T follicular helper cell (primary cell): ENCODE measurements at places on chromosomes 7 and 10.

GRCh38 chr10:126262233-126262838 lies 125.9 kb downstream of the ADAM12 start:
- no peak for DNase-seq

DNA sequence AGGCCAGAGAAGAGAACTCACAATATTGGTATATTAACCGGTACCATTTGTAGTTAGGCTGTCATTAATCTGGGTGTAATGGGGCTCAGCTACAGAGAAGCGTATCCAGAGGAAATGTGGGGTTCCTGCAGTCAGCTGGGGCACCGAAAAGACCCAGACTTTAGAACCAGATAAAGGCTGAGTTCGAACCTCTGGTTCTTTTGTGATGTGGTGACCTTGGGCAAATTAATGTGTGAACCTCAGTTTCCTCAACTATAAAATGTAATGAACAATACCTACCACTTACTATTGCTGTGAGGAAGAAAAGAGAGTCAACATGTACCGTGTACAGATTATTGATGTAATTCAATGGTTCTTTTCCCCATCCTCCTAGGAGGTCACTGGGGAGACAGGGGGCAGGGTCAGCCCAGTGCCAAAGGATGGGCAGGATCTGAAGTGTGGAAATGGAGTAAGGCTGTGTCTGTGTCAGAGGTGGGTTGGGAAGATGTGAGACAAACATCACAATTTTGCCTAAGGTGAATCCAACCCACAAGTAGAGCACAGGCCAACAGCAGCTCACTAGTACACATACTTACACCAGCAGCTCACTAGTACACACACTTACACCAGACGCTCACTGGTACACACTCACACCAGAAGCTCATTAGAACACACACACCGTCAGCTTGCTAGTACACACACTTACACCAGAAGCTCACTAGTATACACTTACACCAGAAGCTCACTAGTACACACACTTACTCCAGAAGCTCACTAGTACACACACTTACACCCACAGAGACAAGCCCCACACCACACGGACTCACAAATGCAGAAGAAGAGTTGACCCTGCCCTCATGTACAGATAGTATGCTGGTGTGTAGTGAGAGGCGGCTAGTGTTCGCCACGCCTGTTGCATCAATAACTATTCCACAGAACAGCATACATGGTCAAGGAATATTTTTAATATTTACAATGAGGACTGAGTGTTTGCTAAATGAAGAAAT lies 28.0 kb downstream of the PRSS2 start:
- no peak for DNase-seq

DNA sequence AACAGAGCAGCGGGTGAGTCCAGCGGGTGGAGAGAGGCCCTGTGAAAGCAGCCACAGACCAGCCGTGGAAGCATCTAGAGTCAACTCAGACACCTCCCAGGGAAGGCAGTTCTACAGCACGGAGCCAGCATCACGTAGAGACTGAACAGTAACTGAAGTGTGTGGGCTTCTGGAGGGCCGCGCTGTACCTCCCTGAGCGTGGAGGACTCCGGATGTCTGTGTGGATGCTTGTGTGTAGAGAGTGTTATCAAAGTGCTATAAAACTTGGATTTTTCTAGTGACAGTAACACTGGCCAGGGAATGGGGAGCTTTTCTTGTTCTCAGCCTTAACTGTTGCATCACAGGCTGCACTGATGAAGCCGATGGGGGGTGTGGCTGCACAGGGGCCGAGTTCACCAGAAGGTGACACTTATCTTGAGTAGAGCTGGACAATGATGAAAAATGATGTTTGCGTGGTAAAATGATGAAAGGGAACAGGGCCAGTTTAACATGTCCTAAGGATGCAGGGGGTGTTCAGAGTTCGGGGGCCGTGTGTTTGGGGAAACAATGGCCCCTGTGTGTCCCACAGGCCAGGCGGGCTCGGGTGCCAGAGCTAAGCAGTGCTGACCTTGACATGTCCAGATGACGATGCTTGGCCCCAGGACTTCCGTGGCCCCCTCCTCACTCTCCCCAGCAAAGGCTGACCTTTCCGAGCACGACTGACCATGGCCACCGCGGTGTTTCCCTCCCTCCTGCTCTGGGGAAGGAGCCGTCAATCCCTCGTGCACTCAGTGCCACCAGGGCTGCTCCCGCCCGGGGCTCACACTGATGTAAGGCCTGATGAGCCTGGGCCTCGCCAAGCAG lies 21.9 kb downstream of the MNX1 start:
- DNase-seq, result no peak

DNA sequence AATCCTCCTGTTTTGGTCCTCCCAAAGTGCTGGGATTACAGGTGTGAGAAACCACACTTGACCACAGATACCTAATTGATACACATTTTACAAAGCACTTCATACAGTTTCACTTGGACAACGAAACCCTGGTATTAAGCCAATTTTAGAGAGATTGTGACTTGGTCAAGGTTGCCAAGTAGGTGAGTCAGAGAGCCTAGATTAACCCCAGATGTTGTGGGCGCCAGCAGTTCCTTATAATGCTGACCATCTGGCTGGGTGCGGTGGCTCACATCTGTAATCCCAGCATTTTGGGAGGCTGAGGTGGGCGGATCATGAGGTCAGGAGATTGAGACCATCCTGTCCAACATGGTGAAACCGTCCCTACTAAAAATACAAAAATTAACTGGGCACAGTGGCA lies 4.9 kb upstream of the PHKG1 start:
- DNase-seq, result no peak

- no peak for DNase-seq
Observed at GRCh38 chr10:35020481-35020880, 69.7 kb downstream of the CUL2 start.

GRCh38 chr7:9691286-9691685 lies 1257.9 kb downstream of the NXPH1 start:
- DNase-seq, result no peak

- DNase-seq, result no peak
Observed at GRCh38 chr10:95289003-95289920, 1.5 kb downstream of the PDLIM1 start.

DNA sequence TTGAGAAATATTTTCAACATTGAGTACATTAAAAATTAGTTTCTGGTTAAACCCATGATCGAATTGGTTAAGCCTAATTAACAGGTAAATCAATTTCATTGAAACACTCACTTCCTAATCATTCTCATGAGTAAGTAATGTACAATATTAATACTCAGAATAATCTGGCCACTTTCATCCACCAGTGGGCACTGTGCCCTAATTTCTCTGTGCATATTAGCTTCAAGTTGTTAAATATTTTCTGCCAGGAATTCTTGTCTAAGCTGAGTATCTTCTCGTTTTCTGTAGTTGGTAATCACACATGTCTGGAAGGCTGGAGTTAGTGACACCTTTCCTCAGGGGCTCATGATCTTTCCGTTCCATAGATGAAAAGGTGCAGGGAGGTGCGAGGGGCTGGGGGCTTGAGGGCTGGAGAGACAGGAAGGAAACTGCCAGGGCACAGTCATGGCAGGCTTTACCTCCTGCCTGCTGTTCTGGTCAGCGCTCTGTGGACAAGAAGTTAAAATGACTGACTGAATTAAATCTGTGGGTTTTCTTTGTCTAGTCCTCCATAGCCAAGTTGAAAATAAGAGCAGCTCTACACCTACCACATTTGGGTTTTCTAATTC lies 71.9 kb downstream of the WIPF3 start:
- peak; percentile 10 for DNase-seq

DNA sequence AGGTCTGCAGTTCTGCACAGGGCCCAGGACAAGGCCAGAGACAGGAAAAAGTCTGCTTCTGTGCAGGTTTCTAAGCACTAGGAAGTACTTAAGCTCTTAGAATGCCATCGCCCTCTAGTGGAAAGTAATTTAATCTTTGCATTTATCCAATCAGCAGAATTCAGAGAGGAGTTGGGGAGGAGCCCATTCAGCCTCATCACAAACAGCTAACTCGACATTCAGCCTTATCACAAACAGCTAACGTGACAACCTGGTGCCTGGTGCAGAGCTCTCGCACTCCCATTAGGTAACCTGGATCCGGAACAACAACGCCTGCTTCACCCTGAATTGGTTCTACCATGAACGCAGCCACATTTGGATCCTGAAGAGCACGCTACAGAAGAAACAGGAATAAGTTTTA lies 15.2 kb downstream of the OAT start:
- no peak for DNase-seq

DNA sequence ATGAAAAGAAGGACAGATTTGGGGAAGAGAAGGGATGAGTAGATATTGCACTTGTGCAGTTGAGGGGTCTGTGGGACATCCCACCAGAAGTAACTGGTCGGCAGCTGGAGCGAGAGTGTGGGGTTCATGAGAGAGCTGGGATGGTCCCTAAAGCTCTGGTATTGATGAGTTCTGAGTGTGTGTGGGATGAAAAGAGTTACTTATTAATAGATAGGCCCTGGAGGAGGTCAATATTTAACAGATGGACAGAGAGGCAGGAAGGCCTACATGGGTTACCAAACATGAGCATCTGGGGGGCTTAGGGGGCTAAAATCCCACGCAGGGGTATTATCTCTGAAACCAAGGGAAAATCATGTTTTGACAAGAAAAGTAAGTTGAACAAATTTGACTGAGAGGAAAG lies 95.7 kb upstream of the SFMBT2 start:
- no peak for DNase-seq

- DNase-seq, result peak; percentile 25
Observed at GRCh38 chr7:1664711-1665548, 5.1 kb upstream of the ELFN1 start.

GRCh38 chr7:156639426-156640256 lies 933 bp upstream of the RNF32 start:
- no peak for DNase-seq

DNA sequence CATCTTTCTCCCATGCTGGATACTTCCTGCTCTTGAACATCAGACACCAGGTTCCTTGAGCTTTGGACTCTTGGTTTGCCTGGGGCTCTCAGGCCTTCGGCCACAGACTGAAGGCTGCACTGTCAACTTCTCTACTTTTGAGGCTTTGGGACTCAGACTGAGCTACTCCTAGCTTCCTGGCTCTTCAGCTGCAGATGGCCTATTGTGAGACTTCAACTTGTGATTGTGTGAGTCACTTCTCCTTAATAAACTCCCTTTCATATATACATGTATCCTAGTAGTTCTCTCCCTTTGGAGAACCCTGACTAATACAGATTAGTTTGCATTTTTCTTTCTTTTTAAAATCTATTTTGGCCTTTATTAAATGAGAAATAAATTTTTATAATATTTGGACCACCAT lies 276.2 kb upstream of the SEMA3C start:
- no peak for DNase-seq

DNA sequence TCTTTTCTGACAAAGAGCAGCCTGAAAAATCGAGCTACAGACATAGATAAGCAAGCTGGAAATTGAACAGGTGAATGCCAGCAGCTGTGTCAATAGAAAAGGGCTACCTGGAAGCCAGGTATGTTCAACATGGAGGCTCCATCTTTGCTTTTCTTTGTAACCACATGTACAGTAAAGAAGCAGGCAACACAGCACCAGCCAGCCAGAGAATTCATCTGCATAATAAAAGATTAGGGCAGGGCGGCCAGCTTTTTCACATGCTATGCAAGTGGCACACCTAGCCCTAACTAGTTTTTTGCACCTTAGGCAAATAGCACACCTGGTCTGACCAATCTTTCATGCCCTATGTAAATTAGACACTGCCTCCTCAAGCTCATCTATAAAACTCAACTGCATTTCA lies 25.7 kb downstream of the COG5 start:
- no peak for DNase-seq

GRCh38 chr7:73363225-73364005 lies 35.5 kb downstream of the FKBP6 start:
- no peak for DNase-seq

GRCh38 chr7:85185424-85186082 lies 1.3 kb downstream of the SEMA3D start:
- DNase-seq, result no peak

GRCh38 chr7:101628522-101628921 lies 574 bp downstream of the MYL10 start:
- no peak for DNase-seq
